ENCODE measurements at places on chromosomes 12 and 14.

GRCh38 chr12:22287776-22288621 lies 46.5 kb downstream of the ST8SIA1 start:
- no peak for DNase-seq

- DNase-seq = no peak
Measured at GRCh38 chr12:101845137-101845711, 14.5 kb upstream of the GNPTAB start.

DNA sequence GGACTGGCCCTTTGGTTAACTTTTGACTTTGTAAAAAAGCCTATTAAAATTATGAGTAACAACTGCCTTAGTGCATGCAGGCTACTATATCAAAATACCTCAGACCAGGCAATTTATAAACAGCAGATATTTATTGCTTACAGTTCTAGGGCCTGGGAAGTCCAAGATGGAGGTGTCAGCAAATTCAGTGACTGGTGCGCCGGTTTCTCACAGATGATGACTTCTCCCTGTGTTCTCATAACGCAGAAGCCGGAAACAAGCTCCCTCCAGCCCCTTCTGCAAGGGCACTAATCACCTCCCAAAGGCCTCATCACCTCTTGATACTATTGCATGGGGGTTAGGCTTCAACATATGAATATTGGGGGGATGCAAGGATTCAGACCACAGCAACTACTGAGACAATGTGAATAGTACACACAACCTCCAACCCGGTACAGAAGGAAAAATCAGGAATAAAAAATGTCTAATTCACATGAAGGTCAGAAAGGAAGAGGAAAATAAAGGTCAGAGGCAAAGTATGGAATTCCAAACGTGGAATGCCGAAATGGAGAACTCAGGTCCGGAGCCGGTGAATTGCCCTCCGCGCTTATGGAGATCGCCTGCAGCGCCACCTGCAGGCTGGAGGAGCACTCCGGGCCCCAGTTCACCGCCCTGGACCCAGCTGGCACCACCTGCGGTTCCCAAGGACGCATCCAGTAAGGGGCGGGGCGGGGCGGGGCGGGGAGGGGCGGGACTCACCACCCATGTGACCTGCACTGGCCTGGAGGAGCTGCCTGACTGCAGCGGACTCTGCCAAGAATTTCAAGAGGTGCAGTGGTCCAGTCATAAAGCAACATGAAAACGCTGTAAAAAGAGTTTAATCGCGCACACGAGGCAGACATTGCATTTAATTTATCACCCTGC lies 203.4 kb downstream of the KIF26A start:
- no peak for DNase-seq

DNA sequence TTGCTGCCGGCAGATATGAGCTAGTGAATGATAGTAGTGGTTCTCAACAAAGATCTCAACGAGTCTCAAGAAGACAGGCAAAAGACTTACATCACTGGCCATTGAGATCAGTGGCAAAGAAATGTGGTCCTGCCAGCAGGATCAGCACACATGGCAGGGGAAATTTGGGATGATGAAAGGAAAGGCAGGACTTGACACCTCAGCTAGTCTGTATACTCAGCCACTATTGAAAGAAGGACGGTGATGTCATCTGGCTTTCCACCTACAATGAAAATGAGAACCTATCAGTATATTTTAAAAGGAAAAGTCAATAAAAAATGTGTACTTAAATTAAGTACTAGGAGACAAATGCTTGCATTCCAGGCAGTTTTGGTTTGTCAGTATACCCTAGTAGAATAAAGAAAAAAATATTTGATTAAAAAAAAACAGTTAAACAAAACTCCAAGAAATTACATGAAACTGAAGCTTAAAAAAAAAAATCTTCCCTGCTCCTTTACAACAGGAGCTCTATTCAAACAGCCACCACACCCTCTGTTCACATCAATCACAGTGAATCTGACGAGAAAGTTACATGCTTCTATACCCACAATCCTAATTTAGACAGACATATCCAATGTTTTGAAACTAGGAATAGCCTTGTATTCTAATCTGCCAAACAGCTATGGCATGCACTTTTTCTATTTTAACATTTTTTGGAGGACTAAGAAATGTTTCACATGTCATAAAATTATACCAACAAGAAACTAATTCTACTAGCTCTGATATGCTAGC lies 34.9 kb downstream of the RAD9B start:
- DNase-seq = no peak

GRCh38 chr14:91912035-91912434 lies 35.5 kb downstream of the FBLN5 start:
- DNase-seq = no peak

GRCh38 chr12:6605421-6606330 lies 1.5 kb downstream of the CHD4 start:
- DNase-seq = peak; percentile 49

- no peak for DNase-seq
Measured at GRCh38 chr12:72082986-72083820, 144.6 kb downstream of the TPH2 start.

DNA sequence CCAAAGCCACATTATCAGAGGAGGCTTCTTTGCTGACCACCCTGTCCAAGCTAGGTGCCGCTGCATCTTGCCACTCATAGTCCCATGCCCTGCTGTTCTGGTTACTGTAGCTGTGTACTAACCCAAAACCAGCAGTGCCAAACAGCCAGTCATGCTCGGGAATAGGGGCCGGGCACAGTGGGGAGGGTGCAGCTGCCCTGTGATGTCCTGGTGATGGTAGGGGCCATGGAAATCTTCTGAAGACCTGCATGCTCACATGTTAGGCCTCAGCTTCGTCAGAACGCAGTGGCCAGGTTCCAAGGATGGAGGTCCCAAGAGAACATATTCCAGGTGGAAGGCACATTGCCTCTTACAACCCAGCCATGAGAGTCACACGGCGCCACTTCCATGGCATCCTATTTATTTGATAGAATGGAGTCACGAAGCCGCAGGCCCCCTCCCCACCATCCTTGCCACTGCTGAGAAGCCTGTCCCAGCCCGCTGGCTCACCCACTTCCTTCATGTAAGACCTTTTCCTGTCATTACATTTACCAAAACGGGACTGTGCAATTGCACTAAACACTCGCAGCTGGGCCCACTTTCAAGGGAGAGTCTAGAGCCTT lies 48.5 kb downstream of the FAM222A start:
- no peak for DNase-seq

- no peak for DNase-seq
Measured at GRCh38 chr12:105920161-105920684, 218.5 kb downstream of the NUAK1 start.

DNA sequence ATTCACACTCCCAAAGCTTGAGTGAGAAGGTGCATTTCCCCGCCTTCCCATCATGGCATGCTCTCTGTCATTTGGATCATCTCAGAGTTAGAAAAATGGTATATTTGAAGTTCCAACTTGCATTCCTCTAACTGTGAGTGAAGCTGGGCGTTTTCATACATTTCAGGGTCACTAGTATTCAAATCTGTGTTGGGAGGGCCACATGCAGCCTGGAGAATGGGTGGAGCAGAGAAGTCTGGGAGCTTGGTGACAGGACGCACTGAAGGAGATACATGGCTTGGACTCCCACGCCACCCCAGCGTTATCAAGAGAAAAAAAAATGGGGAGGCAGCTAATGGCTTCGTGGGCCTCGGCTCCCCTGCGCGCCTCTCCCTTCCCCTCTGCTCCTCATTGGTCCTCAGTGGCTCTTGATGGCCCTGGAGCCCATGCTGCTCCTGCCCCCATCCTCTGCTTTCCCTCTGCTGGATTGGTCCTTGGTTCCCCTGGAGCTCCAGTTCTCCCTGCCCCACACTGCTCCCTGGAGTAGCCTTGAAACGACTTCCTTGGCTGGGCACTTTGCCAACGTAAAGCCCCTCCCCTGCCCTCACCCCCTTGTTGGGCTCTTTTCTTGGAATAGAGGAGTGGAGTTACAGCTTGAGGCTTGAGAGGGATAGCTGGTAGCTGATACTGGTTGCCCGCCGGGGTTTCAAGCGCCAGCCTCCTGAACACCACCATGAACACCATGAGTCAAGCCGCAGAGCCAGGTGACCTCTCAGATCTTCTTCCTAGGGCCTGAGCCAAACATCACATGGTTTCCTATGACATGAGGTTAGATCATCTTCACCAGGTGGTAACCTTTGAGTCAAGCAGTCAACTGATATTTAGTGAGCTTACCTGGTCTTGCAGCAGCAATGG lies 139.6 kb downstream of the PRKCH start:
- DNase-seq = peak; percentile 43

- DNase-seq = no peak
Measured at GRCh38 chr12:3792623-3793288, 39.8 kb upstream of the CRACR2A start.

DNA sequence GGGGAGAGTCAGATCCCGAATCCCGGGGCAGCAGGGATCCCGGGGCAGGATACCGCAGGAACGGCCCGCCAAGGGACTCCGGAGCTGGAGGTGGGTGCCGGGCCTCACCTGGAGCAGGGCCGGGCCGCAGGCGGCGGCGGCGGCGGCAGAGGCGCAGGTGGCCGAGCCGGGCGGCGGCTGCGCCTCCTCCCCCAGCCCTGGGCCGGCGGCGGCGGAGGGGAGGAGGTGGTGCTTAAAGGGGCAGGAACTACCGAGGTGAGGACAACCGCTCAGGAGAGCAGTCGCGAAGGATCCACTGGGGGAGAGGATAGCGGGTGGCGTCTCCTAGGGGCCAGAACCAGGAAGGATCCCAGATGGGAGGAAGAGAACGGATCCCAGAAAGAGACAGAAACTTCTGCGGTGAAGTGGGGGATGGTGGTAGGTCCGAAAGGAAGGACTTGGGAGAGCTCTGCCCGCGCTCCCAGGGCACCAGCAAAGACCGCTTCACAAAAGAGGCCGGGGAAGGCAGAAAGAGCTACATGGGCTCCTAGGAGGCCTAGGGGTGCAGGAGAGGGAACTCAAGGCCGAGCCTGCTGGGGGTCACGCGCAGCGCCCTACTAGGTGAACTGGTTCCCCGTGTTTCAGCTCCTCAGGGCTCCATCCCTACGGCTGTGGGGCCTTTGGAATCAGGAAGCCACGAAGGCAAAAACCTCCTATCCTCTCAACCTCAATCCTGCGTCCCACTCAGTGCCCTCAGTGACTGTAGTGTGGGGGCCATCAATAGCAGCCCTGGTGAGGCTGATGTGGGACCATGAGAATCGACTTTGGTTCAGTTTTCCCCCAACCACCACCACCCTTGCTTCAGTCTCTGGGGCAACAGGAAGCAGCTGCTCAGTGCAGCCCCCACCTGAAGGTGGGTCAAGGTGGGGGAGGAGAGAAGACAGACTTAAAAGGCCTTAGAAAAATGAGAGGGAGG lies 5.0 kb upstream of the BAZ2A start:
- DNase-seq = peak; percentile 64

- peak; percentile 57 for DNase-seq
Measured at GRCh38 chr14:91417983-91418386, 365 bp upstream of the CCDC88C start.

GRCh38 chr14:74127634-74128033 lies 42.9 kb downstream of the LIN52 start:
- no peak for DNase-seq

DNA sequence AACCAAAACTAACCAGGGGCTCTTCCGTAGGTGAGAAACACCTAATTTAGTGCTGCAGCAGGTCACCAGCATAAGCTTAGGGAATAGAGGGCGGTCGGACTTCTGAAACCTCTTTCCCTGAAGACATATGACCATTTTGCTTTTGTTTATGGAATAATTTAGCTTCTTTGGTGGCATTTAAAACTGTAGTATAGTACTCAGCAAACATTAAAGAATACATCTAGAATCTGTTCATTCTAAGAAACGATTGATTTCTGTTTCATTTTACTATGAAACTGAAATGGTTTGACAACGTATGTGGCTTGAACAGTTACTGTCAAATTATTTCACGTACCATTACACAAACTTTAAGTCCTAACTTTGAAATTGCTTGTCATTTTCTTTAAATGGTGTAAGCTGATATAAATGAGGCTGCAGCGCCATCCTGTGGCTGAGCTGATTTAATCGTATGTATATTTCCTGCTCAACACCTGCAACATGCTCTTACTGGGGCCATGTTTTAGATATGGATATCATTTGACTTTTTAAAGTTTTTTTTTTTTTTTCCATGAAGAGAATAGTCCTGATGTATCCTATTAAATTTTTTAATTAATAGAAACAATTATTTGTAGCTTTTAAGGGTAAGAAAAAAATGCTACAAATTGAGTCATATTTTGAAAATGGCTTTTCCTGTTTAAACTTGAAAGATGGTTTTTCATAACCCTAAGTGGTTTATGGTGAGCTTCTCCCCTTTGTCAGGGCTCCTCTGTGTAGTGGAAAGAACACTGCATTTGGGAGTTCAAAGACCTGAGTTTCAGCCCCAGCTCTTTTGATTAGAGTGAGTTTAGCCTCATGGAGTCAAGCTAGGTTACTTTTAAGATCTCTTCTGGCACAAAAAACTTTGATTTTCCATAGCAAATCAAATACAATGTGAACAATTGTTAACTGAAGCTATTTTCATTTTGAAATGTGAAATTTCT lies 27.4 kb downstream of the CFAP54 start:
- DNase-seq = peak; percentile 88

- DNase-seq = no peak
Measured at GRCh38 chr14:94143711-94144110, 14.3 kb upstream of the IFI27L2 start.

- DNase-seq = peak; percentile 11
Measured at GRCh38 chr12:88142610-88142991, 494 bp downstream of the TMTC3 start.

- DNase-seq = no peak
Measured at GRCh38 chr12:43277651-43278540, 274.1 kb downstream of the ADAMTS20 start.
